Hepatocyte (in vitro differentiated cells): ENCODE measurements at places on chromosomes 5 and 9. TPM values are rescaled to one million over a fixed set of nuclear protein-coding genes. Genes with fewer than 3 reads are reported as not detected.

GRCh38 chr9:92208693-92209524 is 84.6 kb downstream of the IARS1 start:
- no peaks in the 10 kb centered on the region for H3K36me3 ChIP-seq
- DNase-seq, result peak; percentile 29

GRCh38 chr9:134768709-134769351 is 111.8 kb upstream of the FCN2 start:
- DNase-seq, result no peak
- H3K4me1 ChIP-seq, result no peaks in the 10 kb centered on the region
- H3K36me3 ChIP-seq, result no peaks in the 10 kb centered on the region
- no peak overlapping the region for H3K27ac ChIP-seq
- no peak overlapping the region for H3K4me3 ChIP-seq

- no peaks in the 10 kb centered on the region for H3K36me3 ChIP-seq
- DNase-seq, result no peak
- H3K27ac ChIP-seq, result no peak overlapping the region
- no peaks in the 10 kb centered on the region for H3K27me3 ChIP-seq
- peaks cover 4% of the 10 kb centered on the region for H3K4me1 ChIP-seq
These were observed 40.4 kb upstream of the F2RL2 start for GRCh38 chr5:76663573-76663972.

GFPT2 gene
- total RNA-seq, result 15.9 and 25.0 TPM in 2 replicates

DNA sequence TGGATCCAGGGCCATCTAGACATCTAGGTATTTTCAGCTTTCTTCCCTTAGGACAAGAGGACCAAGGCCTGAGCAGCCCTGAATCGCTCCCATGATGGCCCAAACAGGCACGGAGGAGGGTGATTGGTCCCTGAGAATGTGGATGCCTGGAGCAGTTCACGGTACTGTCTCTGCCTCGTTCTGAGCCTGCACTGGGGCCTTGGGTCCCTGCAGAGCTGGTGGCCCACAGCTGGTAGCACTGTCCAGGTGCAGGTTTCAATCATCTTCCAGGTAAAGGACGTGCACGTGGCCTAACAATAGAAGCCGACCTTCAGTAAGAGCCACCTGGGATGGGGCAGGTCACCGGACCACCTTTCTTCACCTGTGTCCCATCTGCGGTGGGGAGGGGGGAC is 19.4 kb upstream of the FCN1 start:
- no peaks in the 10 kb centered on the region for H3K27me3 ChIP-seq
- no peak for DNase-seq
- no peaks in the 10 kb centered on the region for H3K4me1 ChIP-seq
- no peaks in the 10 kb centered on the region for H3K36me3 ChIP-seq

DNA sequence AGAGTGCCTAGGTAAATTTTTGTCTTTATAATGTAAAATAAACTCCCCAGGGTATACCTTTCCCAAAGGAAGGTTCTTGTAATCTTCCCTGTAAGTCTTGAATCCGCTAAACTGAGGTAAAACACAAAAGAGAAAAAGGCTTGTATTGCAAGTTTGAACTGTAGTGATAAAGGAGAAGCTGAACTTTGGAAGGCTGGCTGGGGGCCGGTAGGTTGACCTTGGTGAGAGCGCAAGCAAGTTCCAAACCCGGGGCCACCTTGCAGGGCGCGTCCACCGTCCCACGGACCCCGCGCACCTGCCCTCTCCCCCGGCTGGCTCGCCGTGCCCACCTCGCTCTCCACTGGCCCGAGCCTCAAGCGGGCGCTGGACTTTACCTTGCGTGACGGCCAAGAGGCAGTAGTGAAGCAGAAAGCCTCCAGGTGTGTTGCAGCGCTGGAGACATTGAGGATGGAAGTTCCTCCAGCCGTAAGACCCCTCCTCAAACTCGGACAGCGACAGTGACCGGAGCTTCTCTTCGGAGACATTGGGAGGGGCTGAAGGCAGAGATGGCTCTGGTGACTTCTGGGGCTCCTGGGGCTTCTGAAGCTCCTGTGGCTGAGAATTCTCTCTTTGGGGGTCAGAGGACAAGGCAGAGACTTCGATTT is 428 bp downstream of the SLCO4C1 start:
- no peaks in the 10 kb centered on the region for H3K27me3 ChIP-seq
- peak overlapping the region; percentile 59 for H3K4me3 ChIP-seq
- H3K4me1 ChIP-seq, result no peaks in the 10 kb centered on the region
- peak overlapping the region; percentile 42 for H3K27ac ChIP-seq

- no peak overlapping the region for H3K27ac ChIP-seq
- no peaks in the 10 kb centered on the region for H3K4me1 ChIP-seq
- peaks cover 4% of the 10 kb centered on the region for H3K36me3 ChIP-seq
- no peaks in the 10 kb centered on the region for H3K27me3 ChIP-seq
- no peak overlapping the region for H3K4me3 ChIP-seq
These were observed 33.1 kb downstream of the RASA1 start for GRCh38 chr5:87300744-87301143.

- no peaks in the 10 kb centered on the region for H3K27me3 ChIP-seq
- no peaks in the 10 kb centered on the region for H3K36me3 ChIP-seq
- no peak overlapping the region for H3K27ac ChIP-seq
- no peak overlapping the region for H3K4me3 ChIP-seq
These were observed 49.8 kb upstream of the PLPP1 start for GRCh38 chr5:55584398-55585205.

GRCh38 chr9:35658137-35658967 is at the start of gene CCDC107:
Gene CCDC107 (plus strand): TSS chr9:35658292. CDS start chr9:35658380, 88 bp downstream.
- H3K27me3 ChIP-seq, result no peaks in the 10 kb centered on the region
- peak; percentile 96 for DNase-seq
- H3K4me1 ChIP-seq, result peaks cover 6% of the 10 kb centered on the region
- H3K27ac ChIP-seq, result peak within 1 kb of the TSS; percentile 98
